ENCODE measurements at places on chromosomes 2 and 18.

- DNase-seq: no peak
Observed at GRCh38 chr2:31057691-31058090, 80.5 kb downstream of the GALNT14 start.

DNA sequence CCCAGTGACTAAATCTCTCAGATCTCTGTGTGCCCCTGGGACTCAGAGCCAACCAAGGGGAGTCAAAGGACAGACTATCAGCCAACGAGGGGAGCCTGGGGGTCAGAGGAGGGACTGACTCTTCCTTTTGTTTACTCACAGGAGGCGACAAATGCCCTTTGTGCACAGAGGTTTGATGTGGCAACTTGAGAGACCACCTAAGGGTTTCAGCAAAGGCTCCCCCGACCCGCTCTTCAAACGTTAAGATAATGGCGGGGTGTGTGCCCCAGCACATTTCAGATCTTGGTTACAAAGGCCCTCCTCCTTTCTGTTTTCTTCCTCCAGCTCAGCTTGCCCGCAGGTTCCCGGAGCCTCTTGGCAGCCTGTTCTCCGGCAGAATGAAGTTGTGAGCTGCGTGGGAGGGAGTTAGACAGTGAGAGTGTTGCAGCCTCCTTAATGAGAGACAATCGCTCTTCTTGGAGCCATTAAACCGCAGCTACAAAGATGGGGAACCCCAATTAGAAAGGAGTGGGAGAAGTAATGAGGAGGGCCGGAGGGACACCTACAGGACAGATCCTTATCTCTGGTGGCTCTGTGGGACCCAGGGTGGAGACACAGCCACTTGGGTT is 76.2 kb downstream of the KIAA2012 start:
- no peak for DNase-seq

- DNase-seq: no peak
Observed at GRCh38 chr2:230586328-230586982, 126.2 kb upstream of the CAB39 start.

DNA sequence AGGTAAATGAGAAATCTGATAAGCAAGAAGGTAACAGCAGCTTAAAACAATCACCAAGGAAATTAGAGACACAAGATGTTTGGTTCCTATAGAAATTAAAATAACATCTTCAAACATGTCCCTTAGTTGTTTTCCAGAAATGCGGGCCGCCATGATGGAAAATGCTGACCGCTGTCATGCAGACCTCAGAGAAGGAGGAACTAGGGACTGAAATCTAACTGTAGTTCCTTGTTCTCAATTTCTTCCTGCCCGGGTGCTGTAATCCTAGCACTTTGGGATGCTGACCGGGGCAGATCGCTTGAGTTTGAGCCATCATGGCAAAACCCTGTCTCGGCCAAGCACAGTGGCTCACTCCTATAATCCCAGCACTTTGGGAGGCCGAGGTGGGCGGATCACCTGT is 51.1 kb downstream of the TEX51 start:
- DNase-seq: peak; percentile 20

DNA sequence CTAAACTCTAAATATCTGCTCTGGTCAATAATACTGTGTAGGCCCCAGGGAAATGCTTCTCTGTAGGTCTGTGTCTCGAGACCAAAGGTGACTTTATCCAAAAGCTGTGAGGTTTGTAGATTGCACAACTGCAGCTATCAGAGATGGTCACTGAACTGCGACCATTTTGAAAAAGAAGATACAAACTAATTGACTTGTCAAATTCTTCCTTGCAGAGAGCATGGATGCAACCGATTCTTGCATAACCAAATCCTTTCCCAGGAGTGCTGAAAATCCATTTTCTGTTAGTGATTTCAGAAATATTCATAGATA is 155.8 kb downstream of the SH3BP4 start:
- no peak for DNase-seq

- no peak for DNase-seq
Observed at GRCh38 chr2:129793431-129793902, 186.0 kb upstream of the RAB6C start.

GRCh38 chr2:124609667-124610066 is 584.6 kb downstream of the CNTNAP5 start:
- DNase-seq: no peak

GRCh38 chr2:114714313-114714712 is 271.9 kb downstream of the DPP10 start:
- DNase-seq: no peak

- DNase-seq: no peak
Observed at GRCh38 chr2:60861736-60862135, 19.6 kb upstream of the REL start.

DNA sequence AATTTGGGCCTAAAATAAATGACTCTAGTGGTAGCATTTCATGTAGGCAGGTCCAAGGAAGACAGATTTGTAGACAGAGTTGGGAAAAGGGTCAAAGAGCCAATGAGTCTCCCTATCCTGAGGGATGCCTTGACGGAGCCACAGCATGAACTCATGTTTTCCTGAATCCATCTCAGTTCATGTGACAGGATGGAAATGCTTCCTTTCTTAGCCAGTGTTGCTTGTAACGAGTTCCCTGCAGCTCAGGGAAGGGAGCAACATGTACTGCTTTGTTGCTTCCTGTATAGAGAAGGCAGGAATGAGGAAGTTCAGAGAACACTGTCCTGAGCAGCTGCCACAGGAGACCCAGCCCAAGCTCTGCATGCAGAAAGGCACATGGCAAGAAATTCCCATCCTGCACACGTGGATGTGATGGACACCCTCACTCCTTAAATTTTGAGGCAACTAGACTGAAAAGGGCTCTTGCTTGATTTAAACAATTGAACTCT is 27.9 kb downstream of the TMEM17 start:
- DNase-seq: peak; percentile 16

- DNase-seq: no peak
Observed at GRCh38 chr2:2191110-2191707, 139.9 kb downstream of the MYT1L start.

- DNase-seq: peak; percentile 25
Observed at GRCh38 chr2:159963700-159964099, 98.7 kb downstream of the PLA2R1 start.

DNA sequence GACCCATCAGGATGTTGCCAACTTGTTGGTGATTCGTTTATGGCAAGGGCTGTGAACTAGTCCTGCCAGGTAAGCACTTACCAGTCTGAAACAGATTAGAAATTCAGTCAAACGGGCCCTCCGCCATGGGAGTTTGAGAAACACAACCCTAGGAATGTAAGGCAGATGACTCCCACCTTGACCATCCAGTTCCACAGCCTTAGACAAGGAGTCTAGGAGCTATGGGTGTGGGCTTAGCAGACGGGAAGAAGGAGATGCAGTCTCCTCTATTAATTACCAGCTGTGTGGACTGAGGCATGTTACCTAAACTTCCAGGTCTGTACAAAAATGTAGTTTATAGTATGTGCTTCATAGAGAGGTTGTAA is 319.4 kb upstream of the NCKAP5 start:
- no peak for DNase-seq

DNA sequence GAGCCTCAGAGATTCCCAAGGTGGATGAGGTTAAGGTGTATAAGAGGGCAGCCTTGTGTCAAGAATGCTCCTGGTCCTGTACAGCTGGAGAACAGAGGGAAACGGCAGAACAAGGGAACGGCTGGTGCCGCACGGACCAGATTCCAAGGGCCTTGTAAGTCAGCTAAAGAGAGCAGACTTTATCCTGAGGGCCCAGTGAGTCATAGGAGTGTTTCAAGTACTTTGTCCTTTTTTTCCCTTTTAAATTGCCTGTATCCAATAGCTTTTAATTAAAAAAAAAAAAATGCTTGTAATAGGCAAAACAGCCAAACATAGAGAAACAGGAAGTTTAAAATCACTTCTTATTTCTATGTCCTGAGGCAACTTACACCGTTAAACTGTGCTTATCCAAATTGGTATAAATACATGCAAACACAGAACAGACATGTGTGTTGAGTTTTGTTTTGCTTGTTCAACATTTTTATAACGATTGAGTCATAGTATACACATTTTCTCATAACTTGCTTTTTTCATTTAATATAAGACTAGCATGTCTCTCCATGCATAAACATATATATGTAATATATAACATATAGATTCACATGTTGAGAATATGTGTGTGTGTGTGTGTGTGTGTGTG is 42.1 kb upstream of the EVA1A start:
- DNase-seq: no peak

DNA sequence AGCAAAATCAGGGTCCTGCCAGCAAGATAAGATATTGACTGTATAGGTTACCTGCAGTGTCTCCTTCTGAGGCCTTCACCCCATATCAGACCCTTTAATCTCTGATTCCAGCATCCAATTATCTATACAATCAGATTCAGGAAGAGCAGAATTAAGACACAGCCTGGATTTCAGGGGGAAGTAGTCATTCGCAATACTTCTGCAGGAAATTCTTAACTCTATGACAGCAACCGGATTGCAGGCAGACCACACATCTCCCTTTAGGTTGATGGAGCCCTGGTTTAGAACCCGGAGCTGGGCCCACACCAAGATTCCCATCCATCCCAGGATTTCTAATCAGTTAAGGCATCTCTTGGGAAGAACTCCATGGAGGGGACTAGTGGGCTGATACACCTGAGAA is 9.5 kb downstream of the ARL4C start:
- peak; percentile 43 for DNase-seq

DNA sequence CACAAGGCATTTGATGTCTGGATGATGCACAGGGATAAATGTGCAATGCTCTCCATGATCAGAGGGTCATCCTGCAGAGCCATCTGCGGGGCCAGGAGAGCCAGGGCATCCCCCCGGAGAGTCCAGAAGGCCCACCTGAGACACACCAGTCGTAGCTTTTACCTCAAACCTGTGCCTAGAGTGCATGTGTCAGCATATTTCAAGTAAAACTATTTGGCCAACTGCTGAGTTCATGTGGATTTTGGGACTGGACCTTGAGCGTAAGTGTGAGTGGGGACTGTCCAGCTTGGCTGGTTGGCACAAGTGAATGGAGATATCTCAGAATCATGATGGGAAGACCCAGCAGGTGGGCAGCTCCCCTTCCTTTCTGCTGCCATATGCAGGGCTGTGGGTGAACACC is 147.8 kb upstream of the TPO start:
- DNase-seq: no peak

GRCh38 chr2:48415836-48416515 is 114.0 kb upstream of the STON1 start:
- peak; percentile 47 for DNase-seq

GRCh38 chr2:19408592-19408991 is 50.2 kb upstream of the OSR1 start:
- no peak for DNase-seq

- peak; percentile 19 for DNase-seq
Observed at GRCh38 chr2:173571021-173571821, 216.5 kb downstream of the CDCA7 start.

GRCh38 chr2:196442211-196442610 is 197.3 kb upstream of the CCDC150 start:
- DNase-seq: no peak

GRCh38 chr2:238230699-238231098 is 9.1 kb downstream of the HES6 start:
- DNase-seq: no peak

- DNase-seq: no peak
Observed at GRCh38 chr2:219551441-219552381, 7.9 kb downstream of the TMEM198 start.

- DNase-seq: no peak
Observed at GRCh38 chr2:42192652-42193566, 23.8 kb downstream of the EML4 start.

GRCh38 chr2:186129767-186130581 is 356.1 kb upstream of the ZC3H15 start:
- no peak for DNase-seq

DNA sequence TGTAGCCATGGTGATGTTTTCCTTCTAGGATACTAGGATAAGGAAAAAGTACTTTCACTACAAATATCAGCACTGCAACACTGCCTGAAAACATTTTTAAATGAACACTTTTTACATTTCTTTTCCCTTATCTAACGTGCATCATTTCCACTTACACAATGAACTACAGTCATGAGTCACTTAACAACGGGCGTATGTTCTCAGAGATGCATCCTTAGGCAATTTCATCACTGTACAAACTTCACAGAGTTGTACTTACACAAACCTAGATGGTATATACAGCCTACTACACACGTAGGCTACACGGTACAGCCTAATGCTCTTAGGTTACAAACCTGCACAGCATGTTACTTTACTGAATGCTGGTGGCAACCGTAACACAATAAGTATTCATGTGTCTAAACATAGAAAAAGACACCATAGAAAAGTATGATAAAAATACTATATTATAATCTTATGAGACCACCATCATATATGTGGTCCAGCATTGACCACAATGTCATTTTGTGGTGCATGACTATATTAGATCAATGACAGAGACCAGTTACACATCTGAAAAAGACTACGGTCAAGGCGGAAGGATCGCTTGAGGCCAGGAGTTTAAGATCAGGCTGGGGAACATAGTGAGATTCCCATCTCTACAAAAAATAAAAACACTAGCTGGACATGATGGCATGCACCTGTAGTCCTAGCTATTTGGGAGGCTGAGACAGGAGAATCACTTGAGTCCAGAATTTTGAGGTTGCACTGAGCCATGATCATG is 39.8 kb downstream of the WDR33 start:
- peak; percentile 66 for DNase-seq

GRCh38 chr2:150832686-150833085 is 345.2 kb upstream of the RND3 start:
- no peak for DNase-seq

DNA sequence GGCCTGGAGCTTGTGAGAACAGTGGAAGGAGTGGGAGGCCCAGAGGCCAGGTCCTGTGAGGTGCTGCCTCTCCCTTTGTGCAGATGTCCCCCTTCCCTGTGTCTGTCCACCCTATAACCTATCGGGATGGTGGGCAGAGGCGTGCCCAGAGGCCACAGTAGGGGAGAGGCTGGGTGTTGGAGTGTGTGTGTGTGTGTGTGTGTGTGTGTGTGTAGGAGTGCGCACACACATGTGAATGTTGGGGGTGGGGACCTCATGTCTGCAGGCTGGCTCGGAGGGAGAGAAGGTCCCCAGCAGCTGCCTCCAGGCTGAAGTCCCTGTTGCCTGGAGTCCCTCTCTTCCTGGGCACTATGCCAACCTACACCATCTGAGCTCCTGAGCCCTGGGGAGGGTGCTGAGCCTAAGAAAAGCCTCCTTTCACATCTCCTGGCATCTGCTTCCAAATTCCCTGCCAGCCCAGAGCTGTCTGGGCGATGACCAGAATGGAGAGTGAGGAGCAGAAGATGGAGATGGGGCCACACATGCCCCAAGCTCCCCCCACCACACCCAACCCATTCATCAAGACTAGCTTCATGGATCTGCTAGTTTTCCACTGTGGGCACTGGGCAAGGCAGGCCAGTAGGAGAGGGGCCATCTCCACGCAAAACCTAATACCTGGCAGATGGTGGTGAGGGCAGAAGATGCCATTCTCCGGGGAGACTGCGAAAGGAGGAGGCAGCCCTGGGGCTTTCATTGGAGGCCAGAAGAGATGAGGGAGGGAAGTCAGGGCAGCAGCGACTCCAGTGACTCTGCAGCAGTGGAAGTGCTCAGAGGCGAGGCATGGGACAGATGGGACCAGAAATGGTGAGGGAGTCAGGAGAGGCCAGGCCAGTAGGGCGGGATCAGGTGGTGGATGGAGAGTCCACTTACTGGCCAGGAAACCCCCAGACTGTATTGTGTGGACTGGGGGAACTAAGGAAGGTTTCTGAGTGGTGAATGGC is 20.3 kb downstream of the KCNK3 start:
- no peak for DNase-seq
